ENCODE measurements at places on chromosomes 13 and 19. TPM values are rescaled to one million over a fixed set of nuclear protein-coding genes. Genes with fewer than 3 reads are reported as not detected.

GRCh38 chr13:80945328-80945727, 604.4 kb upstream of the SPRY2 start:
- no peaks in the 10 kb centered on the region for H3K27me3 ChIP-seq
- H3K4me1 ChIP-seq: no peaks in the 10 kb centered on the region
- no peak overlapping the region for H3K27ac ChIP-seq
- DNase-seq: no peak

DNA sequence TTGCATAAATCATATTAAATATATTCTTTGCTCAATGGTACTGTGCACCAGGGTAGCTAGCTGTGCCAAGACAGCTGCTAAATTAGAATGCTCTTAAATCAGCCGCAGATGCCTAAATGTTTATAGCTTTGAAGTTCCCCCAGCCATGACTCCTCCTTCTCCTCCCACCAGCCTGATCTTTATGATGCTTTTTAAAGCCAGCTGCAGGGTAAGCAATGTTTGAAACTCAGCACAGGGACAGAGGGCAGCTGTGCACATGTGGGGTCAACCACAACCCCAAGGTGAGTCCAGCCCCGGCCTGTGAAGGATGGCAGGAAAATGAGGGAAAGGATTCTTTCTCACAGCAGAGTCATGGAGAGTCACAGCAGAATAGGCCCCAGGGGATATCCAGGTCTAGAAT, 635.7 kb downstream of the UQCRFS1 start:
- no peak for DNase-seq
- H3K4me3 ChIP-seq: no peak overlapping the region
- H3K36me3 ChIP-seq: no peaks in the 10 kb centered on the region

Gene CPAMD8
- 9.6 TPM for total RNA-seq

Gene GSX1
- total RNA-seq: not detected
